ENCODE measurements at places on chromosomes 3 and 15.

GRCh38 chr15:70806992-70807712, 43.8 kb upstream of the UACA start:
- peak; percentile 70 for DNase-seq

DNA sequence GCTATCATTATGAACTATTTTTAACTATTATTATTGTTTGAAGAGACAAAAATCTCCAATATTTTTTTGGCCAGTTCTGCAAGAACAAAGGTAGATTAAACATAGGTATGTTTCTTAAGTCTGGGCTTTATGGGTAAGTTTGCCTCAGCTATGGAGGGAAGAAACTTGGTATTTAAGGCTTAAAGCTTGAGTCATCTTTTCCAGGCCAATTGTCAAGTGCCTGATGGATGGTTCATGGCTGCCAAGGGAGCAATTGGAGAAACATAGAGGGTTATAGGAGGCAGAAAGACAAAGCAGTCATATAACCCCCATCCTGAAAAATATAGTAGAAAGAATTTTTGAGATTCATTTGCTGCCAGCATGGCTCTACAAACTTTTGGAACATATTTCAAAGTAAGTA, 7.2 kb upstream of the STAC start:
- no peak for DNase-seq

DNA sequence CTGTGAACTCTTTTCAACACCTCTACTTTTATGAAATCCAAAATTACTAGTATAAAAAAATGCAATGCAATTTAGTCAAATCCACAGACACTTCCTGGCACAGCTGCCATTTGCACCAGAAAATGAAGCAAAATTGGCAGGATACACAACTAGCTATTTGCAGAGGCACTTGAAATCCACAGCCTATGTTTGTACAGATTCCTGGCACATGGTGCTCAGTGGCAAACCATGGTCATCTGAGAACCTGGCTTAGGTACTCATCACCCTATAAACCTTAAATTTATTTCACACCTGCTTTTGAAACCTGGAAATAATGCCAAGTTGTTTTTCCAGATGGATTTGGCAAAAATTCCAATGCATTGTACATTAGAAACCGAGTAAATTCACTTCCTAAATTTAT, 20.2 kb upstream of the PPM1L start:
- no peak for DNase-seq

DNA sequence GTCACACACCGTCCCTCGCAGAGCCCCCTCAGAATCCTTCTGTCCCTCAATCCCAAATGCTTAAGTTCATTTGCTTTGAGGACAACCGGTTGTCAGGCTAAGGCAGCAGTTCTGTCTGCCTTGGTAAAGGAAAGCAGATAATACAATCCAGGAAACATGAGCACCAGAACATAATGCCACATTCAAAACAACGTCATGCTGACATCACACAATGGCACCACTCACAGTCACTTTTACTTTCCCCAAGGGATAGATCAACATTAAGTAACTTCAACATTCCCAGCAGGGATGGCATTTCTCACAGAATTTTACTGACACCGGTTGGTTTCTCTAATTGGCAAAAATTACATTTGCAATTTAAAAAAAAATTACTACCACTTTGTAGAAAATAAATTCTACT, 74.6 kb upstream of the PSMD6 start:
- DNase-seq: no peak

DNA sequence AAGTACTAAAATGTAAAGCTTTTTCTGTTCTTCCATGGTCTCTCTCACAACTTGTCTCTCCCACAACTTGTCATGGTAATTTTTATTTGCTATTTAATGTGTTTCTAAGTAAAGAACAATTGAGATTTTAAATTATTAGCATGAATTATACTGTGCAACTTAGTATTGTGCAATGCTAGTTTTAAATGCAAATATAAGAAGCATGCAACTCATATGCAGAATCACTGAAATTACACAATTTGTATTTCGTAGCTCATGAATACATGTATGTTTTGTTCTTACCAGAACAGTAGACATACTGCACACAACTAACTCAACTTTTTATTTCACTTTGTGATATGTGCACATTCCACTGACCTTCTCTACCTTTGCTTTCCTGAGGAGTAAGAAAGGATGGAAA, 96.5 kb downstream of the SQOR start:
- no peak for DNase-seq

GRCh38 chr15:99564221-99565048, 1.3 kb upstream of the MEF2A start:
- DNase-seq: peak; percentile 55

All from testis (tissue), 5 donors.